NK-92 treated with Interleukin-12 subunit alpha and Interleukin-12 subunit beta, amount 100 ng/mL, for 24 hours (cell line): ENCODE measurements at places on chromosomes 13 and 19.

- DNase-seq, result no peak
Measured at GRCh38 chr13:26247011-26247410, 6.9 kb upstream of the CDK8 start.

GRCh38 chr13:43874504-43875092 lies 4.9 kb downstream of the CCDC122 start:
- DNase-seq, result no peak

GRCh38 chr13:40617801-40618356 lies 48.6 kb downstream of the FOXO1 start:
- no peak for DNase-seq

DNA sequence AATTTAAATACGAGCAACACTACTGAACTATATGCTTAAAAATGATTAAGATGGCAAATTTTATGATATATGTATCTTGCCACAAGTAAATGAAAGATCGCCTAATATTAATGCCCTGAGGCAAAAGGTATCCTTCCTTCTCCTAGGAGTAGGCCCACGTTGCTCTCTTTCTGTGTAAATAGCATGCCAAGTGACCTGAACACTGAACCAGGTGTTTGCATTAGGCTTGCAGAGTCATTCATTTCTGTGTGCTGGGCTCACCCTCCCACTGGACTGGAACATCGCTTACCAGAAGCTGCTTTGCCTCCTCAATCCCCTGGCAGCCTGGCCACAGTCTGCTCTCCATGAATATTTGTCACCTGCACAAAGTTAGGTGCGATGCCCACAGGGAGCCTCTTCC lies 83.3 kb upstream of the TNFSF11 start:
- no peak for DNase-seq

GRCh38 chr13:83780227-83780626 lies 102.0 kb downstream of the SLITRK1 start:
- no peak for DNase-seq

- DNase-seq, result no peak
Measured at GRCh38 chr19:56333506-56333905, 18.9 kb upstream of the ZSCAN5A start.

DNA sequence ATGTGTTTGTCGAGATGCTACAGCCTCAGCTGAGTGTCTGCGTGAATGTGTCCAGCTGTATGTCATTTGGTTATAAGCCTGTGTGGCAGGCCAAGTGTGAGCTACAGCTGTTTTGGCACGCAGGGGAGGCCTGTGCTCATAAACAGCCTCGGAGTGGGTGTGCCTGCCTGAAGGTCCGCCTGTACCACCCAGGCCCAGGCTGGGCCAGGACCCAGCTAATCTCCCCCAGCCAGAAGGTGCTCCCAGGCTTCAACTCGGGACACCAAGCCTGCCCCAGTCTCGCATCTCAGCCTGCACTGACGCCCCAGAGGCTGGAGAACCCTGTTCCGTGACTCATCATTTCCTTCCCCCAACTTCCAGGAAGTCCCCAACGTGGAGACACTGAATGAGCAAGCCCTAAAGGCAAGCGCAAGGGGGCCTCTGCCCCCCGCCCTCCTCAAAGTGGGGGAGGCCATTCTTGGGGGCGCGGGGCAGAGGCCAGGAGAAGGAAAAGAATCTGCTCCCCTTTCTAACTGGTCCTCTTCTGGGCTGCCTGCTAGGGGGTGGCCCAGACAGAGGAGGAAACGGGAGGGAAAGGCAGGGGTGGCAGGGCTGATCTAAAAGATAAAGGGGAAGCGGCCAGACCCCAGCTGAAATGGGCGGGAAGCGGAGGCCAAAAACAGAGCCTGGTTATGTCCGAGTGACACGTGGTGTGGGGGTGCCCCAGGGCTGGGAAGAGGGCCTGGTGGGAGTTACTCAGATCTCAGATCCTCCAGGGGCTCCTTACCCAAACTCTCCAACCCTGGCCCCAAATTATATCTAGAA lies 2.0 kb downstream of the SLC1A5 start:
- peak; percentile 86 for DNase-seq

DNA sequence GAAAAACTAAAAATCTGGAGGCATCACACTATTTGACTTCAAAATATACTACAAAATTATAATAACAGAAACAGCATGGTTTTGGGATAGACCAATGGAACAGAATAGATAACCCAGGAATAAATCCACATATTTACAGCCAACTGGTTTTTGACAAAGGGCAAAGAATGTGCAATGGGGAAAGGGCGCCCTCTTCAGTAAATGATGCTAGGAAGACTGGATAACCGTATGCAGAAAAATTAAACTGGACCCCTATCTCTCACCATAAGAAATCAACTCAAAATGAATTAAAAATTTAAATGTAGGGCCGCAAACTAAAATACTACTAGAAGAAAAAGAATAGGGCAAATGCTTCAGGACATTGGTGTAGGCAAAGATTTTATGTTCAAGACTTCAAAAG lies 440.5 kb upstream of the SGCG start:
- no peak for DNase-seq

DNA sequence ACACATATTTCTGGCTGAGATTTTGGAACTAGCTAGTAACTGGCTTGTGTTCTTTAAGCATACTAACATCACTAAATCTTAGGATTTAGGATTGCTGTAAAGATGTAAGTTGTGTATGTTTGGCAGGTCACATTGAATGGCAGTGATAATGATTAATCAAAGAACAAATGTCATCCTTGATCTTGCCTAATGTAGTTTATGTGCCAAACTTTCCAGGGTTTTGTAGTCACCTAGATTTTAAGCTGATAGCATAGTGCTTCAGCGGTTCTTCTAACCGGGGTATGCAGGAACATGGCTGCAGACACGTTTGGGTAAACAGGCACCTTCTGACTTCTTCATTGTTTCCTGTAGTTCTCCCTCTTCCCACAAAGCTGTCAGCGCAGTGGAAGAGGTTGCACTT lies 9.7 kb downstream of the CLN5 start:
- no peak for DNase-seq

DNA sequence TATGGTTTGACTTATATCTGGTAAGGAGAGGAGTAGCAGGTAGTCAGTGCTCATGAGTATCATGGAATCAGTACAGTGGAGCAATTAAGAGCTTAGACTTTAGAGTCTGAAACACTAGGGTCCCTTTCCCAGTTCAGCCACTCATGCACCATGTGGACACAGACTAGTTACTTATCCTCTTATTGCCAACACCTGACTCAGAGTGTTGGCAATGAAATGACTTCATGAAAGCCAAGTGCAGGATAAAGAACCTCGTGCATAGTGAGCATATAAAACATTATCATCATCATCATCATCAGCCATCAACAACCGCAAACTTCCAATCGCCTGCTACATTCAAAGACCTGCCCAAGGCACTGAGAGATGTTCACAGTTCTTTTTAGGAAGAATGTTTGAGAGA lies 164.2 kb downstream of the FOXO1 start:
- no peak for DNase-seq

GRCh38 chr19:34766386-34766785 lies 6.6 kb downstream of the ZNF599 start:
- no peak for DNase-seq

DNA sequence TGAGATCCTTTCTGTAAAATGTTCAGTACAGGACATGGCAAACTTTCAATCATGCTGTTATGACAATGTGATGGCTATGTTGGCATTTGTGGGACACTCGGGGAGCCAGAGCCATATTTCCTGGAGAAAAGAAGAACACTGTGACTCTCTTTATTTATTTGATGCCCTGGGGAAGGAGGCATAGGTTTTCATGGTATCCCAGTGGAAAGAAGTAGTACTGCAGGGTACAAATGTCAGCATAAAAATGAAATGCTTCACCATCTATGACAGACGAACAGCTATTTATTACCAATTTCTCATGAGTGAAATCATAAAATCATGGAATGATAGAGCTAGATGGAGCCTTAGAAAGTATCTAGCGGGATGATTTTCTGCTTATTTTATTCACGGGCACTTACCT lies 217.1 kb downstream of the COL4A1 start:
- no peak for DNase-seq

DNA sequence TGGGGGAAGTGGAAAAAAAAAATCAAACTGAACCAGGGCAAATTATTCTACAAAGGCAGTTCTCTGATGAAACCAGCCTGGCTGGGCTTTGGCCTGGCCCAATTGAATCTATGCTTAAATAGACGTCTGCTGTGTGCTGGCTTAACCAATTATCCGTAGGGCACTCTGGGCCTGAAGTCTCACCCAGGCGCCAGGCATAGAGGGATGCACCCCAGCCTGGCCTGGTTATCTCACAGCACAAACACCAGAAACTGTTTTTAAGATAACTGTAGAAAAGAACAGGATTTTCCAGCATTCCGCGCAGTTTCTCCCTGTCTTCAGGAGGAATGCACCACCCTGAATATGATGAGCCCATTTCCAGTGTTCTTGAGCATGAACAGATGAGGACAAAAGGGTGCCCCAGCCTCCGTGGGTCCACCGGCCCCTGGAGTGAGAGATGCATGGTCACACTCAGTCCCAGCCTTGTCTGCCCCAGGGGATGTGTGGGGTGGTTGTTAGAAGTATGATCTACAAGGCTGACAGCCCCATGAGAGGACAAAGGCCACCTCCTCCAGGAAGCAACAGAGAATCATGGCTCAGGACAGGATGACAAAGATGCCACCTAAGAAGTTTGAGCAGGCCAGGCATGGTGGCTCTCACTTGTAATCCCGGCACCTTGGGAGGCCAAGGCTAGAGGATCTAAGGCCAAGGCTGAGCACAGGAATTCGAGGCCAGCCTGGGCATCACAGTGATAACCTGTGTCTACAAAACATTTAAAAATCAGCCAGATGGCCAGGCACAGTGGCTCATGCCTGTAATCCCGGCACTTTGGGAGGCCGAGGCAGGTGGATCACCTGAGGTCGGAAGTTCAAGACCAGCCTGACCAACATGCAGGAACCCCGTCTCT lies 50.2 kb downstream of the PEPD start:
- DNase-seq, result no peak

- no peak for DNase-seq
Measured at GRCh38 chr19:2567580-2567979, 91.7 kb downstream of the GADD45B start.

DNA sequence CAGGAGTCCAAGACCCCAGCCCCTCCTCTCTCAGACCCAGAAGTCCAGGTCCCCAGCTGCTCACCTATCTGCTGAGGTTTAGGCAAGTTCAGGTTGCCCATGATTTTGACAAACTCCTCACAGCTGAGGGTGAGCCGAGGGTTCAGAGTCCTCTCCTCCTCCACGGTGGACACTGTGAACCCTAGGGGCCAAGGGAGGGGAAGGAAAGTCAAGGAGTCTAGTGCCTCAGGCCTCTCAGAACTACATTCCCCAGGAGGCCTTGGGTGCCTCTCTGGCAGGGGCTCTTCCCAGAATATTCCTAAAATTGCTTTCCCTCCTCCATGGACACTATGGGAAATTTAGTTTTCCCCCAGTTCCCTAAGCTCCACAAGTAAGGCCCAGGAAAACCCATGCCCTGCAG lies 3.3 kb upstream of the PHLDB3 start:
- no peak for DNase-seq

DNA sequence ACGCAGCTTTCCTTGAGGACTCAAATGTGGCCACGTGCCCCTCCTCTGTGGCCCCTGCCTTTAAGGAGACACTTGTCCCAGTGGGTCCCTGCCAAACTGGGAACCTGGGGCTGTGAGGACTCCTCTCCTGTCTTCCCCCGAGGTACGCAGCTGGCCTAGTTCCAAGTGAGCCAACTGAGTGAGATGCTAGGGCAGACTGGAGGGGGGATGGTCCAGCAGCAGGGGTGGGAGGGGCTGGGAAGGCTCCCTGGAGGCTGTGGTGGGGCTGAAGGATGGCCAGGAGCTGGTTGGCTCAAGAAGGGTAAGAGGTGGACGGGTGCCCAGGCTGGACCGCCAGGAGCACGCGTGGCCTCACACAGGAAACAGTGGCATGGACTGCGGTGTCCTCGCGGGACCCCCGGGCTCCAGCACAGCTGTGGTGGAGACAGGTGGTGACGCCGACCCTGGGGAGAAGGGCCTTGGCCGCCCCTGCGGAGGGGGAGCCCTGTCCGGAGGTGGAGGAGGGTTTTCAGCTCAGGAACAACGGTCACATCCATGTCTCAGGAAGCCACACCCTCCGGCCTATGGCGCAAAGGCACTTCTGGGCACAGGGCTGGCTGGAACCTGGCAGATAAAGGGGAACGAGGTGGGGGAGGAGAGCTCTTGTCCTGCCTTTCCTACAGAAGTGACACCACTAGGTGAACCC lies 45.8 kb downstream of the MLLT1 start:
- no peak for DNase-seq

- DNase-seq, result no peak
Measured at GRCh38 chr19:39038098-39038497, 5.7 kb upstream of the FBXO27 start.

GRCh38 chr13:109160887-109161669 lies 531.7 kb downstream of the MYO16 start:
- DNase-seq, result peak; percentile 38

DNA sequence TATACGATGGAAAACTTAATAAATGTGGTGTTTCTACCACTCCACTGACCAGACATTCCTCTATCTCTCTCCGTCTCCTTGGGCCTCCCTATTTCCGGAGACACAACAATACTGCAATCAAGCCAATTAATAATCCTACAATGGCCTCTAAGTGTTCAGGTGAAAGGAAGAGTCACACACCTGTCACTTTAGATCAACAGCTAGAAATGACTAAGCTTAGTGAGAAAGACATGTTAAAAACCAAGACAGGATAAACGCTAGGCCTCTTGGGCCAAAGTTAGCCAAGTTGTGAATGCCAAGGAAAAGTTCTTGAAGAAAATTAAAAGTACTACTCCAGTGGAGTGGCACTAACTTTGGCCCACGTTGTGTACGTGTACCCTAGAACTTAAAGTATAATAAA lies 22.5 kb downstream of the ZDHHC20 start:
- DNase-seq, result no peak

GRCh38 chr13:98927951-98928927 lies 49.6 kb downstream of the DOCK9 start:
- DNase-seq, result no peak

DNA sequence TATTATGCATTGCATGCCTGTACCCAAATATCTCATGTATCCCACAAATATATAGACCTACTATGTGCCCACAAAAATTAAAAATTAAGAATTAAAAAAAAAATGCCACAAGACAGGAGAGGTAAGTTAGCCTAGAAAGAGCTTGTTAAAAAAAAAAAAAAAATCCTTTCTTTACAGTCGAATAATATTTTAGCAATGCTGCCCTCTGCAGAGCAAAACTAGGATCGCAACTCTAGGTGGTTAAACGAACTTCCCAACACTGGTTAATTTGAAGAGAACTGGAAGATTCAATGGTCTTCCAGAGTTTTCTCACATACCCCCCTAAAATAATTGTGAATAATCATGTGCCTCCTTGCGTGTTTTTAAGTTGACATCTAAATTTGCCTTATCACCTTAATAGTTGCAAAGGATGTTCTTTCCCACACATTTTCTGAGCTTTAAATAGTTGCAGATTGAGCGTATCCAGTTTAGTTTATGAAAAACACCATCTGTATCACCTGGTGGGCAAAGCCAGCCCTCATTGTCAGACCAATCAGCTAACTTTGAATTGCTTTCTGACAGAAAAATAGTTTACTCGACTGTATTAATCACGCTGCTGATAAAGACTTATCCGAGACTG lies 47.4 kb upstream of the RCBTB2 start:
- DNase-seq, result no peak

GRCh38 chr13:71417205-71417604 lies 449.8 kb downstream of the DACH1 start:
- no peak for DNase-seq
